AG09309 (cell line): ENCODE measurements at places on chromosomes 1 and 21.

DNA sequence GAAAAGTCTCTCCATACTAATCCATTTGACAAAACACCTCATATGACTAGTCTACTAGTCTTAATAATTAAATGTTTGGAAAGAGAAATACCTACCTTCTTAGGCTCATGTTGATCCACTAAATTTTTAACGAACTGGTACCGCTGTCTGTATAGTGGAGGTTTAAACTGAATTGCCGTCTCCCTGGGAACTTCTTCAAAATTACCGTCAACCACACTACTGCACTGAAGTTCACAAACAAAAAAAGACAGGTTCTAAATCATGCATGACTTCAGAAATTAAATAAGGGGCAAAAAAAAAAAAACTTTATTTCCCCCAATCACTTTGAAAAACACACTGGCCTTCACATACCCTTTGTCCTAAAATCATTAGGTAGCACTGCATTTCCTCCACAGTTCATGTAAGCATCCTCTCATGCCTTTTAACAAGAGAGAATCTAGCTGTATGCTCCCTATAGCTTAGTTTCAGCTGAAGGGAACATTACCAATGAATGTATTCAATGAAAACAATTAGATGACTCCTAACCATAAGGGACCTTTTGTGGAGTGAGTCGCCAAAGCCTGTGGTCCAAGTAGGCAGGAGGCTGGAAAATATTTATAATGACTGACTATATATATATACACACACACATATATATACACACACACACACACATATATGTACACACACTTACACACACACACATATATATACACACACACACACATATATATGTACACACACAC is 3.4 kb downstream of the HENMT1 start:
- no peak for DNase-seq

GRCh38 chr1:115138271-115138670 is 49.0 kb upstream of the TSPAN2 start:
- no peak for DNase-seq

- DNase-seq, result no peak
These were observed 10.6 kb downstream of the THBS3 start for GRCh38 chr1:155196893-155197638.

GRCh38 chr21:36576441-36576840 is 96.5 kb upstream of the CLDN14 start:
- no peak for DNase-seq

- DNase-seq, result no peak
These were observed 6.5 kb upstream of the GRIK3 start for GRCh38 chr1:37040773-37041172.

GRCh38 chr1:68438310-68438709 is 11.4 kb downstream of the RPE65 start:
- DNase-seq, result no peak

DNA sequence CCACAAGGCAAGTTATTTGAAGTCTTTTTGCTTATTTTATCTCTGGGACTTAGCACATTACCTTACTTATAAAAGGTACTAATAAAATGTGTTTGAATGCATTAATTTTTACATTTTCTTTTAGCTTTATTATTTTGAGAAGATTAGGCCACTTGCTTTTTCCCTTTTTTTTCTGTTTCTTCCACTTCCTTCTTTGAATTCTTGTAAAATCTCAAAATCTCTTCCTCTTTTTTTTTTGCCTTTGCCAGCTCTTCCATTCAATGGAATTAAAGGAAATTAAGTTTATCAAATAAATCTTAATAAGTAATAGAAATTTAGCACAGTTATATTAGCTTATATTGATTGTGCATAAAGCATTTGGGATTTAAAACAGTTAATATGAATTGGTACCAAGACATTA is 260.9 kb downstream of the SRGAP2C start:
- no peak for DNase-seq

DNA sequence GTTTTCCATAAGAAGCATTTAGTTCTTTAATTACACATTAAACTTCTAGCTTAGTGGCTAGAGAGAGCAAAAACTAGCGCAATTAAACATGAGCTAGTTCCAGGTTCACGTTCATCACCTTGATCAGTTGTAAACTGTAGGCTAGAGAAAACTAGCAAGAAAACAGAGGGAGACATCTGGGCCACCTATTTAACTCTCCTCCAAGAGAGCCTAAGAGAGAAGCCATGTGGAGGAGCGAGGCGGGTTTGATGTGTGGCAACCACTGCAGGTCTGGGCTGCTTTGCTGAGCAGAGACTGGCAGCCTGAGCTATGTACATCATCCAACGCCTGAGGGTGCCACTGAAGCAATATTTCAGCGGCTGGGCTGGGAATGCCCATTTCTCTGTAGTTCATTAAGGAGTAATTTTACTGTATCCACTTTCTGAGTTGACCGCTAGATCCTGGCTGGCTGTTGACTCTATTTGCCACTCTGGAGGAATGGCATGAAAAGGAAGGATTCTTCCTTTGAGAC is 252.9 kb downstream of the DYRK1A start:
- DNase-seq, result no peak

GRCh38 chr1:107184888-107185287 is 44.0 kb downstream of the NTNG1 start:
- no peak for DNase-seq

DNA sequence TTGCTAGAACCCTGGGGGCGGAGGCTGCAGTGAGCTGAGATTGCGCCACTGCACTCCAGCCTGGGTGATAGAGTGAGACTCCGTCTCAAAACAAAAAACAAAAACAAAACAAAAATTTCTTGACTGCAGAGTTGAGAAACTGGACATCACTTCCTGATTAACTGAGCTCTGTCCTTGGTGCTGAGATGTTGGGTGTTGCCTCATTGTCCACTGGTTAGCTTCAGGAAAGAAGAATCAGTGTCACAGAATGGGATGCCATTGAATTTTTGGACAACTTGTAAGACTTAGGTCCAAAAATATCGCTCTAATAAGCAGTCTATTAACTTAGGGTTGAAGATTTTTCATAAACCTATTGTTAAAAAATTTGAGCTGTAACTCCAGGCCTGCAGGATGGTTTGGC is 23.8 kb upstream of the KCNA10 start:
- DNase-seq, result no peak

- DNase-seq, result no peak
These were observed 17.7 kb upstream of the PTPRC start for GRCh38 chr1:198620951-198621824.

GRCh38 chr1:209231476-209232156 is 351.9 kb upstream of the CAMK1G start:
- DNase-seq, result no peak

- no peak for DNase-seq
These were observed 187.1 kb downstream of the GREM2 start for GRCh38 chr1:240424740-240425464.

DNA sequence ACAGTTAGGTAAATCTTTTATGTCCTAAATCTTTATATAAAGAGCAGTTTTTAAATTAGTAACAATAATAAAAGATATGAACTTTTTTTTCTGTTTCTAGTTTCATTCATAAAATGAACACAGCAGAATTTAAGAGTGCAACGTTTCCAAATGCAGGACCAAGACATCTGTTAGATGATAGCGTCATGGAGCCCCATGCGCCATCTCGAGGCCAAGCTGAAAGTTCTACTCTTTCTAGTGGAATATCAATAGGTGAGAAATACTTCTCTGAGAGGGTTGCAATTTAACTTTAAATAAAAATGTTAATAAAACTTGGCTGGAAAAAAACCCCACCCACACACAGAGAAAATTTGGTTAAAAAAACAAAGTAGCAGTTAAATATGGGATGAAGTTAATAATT is 15.0 kb upstream of the ANGPTL1 start:
- DNase-seq, result no peak

GRCh38 chr1:41913014-41913413 is 5.7 kb downstream of the HIVEP3 start:
- DNase-seq, result no peak

GRCh38 chr1:63012339-63012738 is 228.4 kb downstream of the ATG4C start:
- no peak for DNase-seq

DNA sequence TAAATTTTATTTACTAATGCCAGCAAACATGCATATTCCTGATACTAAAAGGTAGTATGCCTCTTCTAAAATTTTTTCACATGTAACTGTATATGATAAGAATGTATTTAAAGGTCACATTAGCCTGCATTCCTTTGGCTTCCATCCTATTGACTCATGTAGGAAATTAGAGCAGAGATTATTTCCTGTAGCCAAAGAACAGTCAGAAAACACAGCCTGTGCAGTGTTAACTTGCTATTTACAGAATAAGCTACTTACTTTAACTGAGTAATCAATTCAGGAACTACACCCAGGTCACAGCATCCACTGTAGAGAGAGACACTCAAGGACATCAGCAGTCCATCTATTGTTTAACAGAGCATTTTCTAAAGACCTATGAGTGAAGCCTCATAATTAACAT is 154.5 kb upstream of the ADGRL4 start:
- no peak for DNase-seq

GRCh38 chr1:944341-945325 is 14.4 kb downstream of the NOC2L start:
- DNase-seq, result no peak

DNA sequence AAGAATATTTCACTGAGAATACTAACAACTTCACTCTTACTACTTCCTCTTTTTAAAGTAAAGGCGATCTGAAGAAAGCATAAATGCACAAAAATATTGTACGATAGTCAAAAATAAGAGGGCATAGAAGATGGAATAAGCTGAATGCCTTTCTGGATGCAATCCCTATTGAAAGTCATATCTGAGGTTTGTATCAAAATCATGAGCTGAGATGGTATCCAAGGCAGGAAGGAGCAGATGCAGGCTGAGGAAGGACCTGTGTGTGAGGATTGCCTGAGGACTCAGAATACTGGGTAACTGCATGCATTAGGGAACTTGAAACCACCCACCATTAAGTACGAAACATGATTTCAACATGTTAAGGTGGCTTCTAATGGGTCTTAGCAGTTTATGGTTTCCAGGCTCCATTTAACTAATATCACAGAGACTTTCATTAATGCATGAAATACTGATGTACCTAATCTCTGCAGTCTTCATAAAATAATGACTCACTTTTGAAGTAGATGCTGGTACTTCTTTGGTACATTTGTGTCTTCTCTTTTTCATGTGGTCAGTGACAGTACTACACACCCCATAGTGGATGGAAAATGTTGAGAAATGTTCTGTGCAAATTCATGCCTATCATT is 29.6 kb upstream of the RGS1 start:
- DNase-seq, result no peak

GRCh38 chr1:107151295-107151694 is 10.5 kb downstream of the NTNG1 start:
- DNase-seq, result no peak

DNA sequence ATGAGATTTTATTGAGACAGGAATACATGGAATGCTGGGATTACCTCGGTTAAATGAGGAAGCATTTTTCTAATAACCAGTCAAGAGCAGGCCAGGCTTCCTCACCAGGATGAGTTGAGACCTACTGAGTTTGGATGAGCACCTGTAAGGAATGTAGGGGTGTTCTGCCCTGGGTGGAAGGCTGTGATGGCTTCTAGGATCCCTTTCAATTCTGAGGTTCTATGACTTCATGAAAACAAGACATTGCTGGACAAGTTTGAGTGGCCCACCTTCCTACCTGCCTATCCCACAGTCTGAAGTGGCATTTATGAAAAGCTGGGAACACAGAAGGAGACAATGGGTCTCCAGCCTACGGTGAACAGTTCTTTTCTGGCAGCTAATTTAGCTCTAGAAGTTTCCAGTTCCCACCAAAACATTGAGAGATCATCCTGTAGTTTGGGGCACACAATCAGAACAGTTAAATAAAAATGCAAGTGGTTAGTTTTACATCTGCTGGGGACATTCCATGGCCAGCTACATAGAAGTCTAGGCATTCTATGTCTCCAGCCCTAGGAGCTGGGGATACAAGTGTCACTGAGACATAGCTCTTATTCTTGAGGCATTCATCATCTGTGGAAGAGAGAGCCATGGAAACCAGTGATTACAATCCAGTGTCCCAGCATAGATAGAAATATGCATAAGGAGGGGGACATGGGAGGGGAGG is 51.3 kb upstream of the TSPAN2 start:
- DNase-seq, result no peak

DNA sequence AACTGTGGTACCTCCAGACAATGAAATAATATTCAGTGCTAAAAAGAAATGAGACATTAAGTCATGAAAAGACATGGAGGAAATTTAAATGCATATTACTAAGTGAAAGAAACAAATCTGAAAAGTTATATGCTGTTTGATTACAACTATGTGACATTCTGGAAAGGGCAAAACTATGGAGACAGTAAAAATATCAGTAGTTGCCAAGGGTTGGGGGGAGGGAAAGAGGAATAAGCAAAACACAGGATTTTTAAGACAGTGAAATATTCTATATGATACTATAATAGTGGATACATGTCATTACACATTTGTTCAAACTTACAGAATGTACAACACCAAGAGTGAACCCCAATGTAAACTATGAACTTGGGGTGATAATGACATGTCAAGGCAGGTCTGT is 38.2 kb upstream of the PKN2 start:
- no peak for DNase-seq

- DNase-seq, result no peak
These were observed 612.2 kb upstream of the CXADR start for GRCh38 chr21:16900685-16901084.

GRCh38 chr1:196209983-196210382 is 398.3 kb downstream of the KCNT2 start:
- peak; percentile 31 for DNase-seq

GRCh38 chr1:88890131-88890530 is 1.2 kb downstream of the GTF2B start:
- no peak for DNase-seq

- DNase-seq, result no peak
These were observed 44.6 kb upstream of the MPZL1 start for GRCh38 chr1:167676916-167677848.
